G401 (cell line): ENCODE measurements at places on chromosomes 12 and 14.
A peak's percentile ranks its signal among the peaks of the same experiment; 100 is the strongest.

DNA sequence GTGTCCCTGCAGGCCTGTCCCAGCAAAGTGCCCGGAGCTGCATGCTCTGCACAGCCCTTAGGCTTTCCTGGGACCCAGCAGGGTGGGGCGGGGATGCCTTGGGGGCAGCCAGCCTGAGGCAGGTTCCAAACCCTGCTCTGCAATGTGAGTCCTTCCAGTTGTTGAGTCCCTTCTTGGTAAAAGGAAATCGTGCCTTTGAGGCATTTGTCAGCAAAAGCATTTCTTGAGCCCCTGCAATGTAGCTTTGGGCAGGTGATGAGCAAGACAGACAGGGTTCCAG lies 38.1 kb upstream of the TRAF3 start:
- DNase-seq, result no peak

DNA sequence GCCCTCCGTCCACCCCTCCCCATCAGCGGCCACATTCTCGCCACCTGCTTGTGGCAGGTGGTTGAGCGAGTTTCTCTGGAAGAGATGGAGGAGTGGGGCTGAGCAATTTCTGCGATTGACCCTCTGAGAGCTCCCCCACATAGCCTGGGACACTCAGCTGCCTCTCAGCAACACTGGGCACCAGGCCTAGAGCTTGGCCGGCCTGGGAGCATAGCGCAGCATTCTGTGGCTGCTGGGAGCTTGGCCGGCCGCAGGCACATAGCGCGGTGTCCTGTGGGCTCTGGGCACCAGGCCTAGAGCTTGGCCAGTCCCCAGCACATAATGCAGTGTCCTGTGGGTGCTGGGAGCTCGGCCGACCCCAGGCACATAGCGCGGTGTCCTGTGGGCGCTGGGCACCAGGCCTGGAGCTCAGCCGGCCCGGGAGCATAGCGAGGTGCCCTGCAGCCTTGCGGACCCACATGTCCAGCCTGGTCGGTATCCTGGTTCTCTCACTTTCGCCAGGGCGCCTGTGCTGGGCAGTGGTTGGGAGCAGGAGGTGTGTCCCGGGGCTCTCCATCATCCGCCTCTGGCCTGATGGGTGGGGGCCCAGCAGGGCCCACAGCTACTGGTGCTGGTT lies 43.8 kb downstream of the LRCOL1 start:
- peak; percentile 86 for DNase-seq

DNA sequence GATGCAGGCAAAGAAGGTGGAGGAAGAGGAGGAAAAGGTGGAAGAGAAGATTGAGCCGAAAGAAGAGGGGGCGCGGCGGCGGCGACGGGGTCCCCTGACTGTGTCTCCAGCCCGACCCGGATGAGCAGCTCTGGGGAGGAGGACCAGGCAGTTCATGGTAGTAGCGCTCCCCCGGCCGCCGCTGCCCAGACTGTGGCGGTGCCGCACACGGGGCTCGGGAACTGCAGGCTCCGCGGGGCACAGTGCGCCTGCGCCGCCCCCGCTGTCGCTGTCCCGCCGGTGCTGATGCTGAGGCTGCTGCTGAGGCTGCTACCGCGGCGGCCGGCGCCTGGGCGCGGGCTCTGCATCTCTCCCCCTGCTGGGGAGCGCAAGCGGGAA lies at the start of gene KCNH5:
Gene KCNH5, minus strand, starts transcription at position 225 of the 378 bp plus-strand sequence. CDS start 272 bp downstream, outside the sequence.
- peak; percentile 29 for DNase-seq

DNA sequence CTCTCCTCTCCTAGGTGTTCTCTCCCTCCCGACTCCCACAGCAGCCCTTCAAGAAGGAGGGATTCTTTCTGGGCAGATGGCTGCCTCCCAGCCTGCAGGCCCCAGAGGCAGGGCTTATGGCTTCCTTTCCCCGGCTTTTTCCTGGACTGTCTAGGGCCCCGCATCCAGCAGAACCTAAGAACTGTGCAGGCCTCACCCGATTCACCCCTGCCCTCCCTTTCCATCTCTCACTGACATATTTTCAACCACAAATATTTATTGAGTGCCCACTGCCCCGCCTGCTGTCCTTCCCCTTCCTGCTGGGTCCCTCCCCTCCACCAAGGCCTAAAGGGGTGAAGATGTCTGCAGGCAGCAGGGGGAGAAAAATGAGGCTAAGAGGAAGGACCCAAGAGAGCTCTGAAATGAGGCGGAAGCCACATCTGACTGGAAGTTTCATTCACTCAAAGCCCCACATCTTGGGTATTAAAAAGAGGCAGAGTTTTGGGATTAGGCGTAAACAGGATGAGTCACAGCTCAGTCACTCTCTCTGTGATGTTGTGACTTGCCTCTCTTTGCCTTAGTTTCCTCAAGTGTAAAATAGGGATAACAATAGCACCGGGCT lies 2.9 kb downstream of the SCNN1A start:
- DNase-seq, result no peak

DNA sequence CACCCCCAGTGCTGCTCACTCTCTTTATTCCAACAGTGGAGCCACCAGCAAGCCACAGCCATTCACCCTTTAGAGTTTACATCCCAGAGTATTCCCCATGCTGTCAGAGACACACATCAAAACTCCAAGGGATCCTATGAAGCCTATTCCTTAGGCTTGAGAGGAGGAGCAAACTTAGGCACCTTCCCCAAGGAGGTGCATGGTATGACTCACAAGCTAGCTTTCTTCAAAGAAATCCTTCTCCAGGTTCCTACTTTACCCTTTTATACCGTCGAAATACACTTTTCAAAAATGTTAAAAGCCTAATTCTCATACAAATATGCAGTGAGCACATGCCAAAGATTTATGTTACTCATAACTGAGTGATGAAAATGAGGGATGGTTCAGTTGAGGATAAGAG lies 175.4 kb downstream of the ETNK1 start:
- no peak for DNase-seq
